ENCODE measurements at places on chromosomes 5 and 9.
A peak's percentile ranks its signal among the peaks of the same experiment; 100 is the strongest.

DNA sequence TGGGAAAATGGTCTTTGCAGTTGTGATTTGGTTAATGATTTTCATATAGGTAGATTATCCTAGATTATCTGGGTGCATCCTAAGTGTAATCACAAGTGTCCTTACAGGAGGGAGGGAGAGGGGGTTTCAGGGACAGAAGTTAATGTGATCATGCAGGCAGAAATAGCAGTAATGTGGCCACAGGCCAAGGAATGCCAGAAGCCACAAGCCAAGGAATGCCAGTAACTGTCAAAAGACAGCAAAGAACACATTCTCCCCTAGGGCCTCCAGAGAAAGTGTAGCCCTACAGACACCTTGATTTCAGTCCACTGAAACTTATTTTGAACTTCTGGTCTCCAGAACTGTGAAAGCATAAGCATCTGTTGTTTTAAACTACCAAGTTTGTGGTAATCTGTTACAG lies 2074.5 kb downstream of the MAT2B start:
- DNase-seq: no peak

DNA sequence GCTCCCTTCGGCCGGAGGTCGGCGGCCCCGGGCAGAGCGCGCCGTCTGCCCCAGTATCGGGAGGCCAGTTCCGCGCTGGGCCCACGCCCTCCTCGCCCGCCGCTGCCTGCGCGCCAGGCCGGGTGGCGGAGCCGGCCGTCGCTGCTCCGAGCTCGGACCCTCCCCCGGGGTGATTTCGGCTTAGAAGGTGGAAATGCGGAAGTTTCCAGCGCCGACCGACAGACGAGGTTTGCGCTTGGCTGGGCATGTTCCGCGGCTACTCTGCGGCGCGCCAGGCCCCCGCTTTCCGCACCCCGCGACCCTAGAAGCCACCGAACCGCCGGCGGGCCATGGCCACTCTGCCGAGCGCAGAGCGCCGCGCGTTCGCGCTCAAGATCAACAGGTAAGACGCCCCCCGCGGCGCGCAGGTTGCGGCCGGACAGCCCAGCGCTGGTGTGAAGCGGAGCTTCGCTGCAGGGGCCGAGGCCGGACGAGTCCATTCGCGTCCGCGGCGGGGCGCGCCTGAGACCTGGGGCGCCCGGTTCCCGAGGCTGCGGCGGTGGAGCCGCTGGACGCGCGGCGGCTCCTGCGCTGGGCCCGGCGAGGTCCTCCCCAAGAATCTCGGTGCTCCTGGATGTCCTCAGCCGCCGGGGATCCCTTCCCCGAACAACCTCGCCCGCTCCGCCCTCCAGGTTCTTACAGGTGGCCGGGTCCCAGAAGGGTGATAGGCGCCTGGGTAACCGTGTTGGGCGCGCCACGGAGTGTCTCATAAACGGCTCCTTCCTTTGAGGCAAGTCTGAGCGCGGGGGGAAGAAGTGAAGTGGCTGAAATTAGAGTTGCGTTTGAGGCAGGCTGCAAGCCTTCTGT lies at the start of gene DOCK8:
Gene DOCK8 (plus strand): TSS at position 218 of the 846 bp plus-strand sequence. CDS start 112 bp downstream, at position 330.
- peak; percentile 90 for DNase-seq

DNA sequence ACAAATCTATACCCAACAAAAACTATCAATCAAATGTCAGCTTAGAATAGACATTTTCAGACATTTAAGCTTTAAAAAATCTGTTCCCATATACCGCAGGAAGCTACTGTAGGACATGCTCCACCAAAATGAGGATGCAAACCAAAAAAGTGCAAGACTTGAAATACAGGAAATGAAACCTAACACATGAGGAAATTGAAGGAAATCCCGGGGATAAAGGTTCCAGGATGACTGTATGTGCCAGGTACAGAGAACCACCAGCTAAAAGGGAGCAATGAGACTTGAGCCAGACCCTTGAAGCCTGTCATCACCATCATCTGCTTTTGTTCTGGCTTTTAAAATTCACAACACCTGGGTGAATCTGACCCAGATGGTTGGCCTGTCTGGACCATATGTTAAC lies 21.4 kb downstream of the DIAPH1 start:
- DNase-seq: no peak

DNA sequence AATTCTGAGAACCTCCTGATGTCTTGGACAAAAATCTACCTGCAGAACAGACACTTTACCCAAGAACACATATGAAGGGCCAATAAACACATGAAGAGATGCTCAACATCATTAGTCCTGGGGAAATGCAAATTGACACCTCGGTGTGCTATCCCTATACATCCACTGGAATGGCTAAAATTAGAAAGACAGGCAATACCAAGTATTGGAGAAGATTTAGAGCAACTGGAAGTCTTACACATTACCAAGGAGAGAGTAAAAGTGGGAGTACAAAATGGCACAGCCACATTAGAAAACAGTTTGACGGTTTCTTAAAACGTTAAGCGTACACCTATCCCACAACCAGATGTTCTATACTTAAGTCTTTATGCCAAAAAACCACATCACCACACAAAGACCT lies 3.3 kb upstream of the TDRD7 start:
- DNase-seq: no peak

- DNase-seq: no peak
Observed at GRCh38 chr5:10445352-10445751, 3.7 kb downstream of the ROPN1L start.

DNA sequence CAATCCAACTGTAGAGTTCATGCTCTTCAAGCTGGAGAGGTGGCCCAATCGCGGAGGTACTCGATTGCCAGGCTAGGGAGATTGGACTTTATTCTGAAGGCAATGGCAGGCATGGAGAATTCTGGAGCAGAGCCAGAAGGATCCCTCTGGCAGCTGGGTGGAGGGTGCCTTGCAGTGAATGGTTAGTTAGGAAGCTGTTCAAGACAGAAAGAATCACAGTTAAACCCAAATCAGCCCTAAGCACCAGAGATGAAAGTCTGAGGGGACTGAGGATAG lies 182.4 kb downstream of the RGS3 start:
- DNase-seq: no peak

- DNase-seq: peak; percentile 63
Observed at GRCh38 chr5:67334373-67334772, 137.8 kb upstream of the CD180 start.

DNA sequence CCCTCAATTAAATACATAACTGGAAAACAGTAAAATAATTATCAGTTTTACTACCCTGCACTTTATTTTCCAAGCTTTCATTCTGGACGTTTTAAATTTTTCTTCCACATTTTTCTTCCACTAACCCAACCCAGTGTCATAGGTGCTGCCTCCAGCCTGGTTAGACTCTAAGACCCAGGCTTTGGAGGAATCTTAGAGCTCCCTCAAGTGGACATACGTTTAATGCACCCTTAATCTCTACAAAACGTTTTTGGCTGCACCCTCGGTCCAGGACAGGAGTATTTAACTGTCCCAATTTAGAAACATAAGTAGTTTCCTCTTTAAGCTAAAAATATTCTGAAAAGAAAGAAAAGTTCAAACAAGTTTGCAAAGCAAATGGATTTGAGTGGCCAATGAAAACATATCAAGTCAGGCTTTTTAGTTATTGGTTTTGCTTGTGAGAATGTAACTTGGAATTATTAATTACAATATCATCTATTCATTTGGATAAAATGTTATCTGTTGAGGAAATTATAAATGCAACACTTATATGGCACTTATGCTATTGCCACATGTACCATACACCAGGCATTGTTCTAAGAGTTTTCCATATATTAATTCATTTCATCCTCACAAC lies 38.9 kb downstream of the CDH6 start:
- peak; percentile 31 for DNase-seq

DNA sequence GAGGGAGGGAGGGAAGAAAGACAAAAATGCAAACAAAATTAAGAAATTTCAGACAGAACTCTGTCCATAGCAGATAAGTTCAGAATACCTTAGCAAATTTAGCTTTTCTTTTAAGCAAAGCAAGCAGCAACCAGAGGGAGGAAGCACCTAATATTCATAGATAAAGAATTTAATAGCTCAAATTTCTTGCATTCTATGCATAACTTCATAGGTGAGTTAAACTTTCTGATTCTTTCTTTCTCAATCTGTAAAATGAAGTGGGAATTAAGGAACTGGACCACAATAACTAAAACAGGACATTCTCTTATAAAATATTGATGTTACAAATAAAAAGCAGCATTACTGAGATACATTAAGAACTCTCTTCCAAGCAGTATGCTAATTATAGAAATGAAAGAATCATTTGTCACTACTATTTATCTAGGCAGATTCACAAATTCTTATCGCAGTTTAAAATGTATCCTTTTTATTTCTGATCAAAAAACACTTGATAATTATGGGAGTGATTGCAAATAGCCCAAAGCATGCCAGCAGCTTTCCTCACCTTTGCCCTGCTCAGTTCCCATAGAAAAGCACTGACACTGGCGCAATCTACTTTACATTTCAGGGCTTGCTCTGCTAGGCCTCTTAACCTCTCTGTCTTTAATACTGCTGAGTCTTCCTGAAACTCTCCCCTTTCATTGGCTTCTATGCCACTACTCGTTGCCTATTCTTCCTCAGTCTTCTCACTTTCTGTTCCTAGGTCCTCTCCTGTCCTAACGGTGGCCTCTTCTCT lies 341.8 kb downstream of the PIK3R1 start:
- DNase-seq: no peak

- DNase-seq: no peak
Observed at GRCh38 chr9:121557581-121558447, 58.2 kb upstream of the GGTA1 start.

GRCh38 chr9:136695955-136696354 lies 8.7 kb upstream of the AGPAT2 start:
- DNase-seq: no peak

DNA sequence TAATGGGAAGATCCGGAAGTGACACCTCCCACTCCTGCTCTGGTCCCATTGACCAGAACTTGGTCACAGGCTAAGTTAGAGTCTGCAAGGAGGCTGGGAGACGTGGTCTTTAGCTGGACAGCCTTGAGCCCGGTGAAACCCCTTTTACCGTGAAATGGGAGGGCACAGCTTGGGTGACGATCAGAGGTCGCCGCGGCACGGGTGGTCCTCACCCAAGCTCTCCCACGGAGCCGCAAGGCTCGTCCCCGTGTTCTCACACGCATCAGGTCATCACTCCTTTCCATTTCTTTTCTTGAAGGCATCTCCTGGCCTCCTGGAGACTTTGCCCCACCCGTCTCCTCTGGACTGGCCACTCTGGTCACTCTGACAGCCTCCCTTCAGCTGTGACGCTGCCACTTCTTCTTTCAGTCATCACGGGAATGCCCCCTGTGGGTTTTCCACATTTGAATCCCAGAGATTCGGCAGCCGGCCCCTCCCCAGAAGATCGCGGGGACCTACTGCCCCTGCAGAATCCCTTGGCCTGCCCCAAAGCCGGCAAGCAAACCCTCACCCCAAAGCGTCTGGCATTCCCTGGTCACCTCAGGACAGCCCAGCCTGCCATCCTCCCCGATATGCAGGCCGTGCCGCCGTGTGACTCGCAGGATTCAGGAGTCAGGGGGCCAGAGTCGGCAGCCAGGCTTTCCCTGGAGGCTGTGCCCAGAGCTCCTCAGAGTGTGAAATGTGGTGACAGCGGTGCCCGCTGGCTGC lies 18.9 kb upstream of the EGFL7 start:
- no peak for DNase-seq

DNA sequence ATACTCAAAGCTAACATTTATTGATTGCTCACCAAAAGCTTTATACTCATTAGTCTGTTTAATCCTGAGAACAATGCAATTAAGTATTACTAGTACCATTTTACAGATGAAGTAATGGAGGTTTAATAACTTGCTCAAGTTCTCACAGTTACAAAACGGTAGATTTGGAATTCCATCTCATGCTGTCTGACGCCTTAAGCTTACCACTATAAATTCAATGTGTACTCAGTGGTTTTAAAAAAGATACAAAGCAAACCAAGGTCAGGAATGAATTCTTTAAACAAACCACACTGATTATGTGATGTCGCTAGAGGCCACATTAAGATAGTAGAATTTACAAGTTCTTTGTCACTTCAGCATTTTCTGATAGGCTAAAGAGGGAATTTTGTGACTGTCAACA lies 1.2 kb upstream of the C5orf63 start:
- no peak for DNase-seq

GRCh38 chr5:114789773-114790402 lies 379.8 kb downstream of the TRIM36 start:
- DNase-seq: peak; percentile 22

DNA sequence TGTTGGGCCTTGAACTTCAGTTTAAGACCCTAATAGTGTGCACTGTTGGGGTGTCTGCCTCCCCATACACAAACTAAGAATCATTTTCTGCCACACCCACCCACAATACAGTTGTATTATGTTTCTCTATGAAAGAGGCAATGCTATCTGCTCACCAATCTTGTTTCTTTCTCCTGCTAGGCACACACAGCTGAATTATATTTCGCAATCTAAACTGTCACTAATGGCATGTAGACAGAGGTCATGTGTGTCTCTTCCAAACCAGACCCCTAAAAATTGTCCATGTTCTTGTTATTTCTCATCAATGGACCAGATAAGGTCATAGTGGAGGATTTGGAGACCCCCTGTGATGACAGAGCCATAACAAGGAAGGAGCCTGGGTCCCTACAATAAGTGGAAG lies 57.3 kb downstream of the RIGI start:
- peak; percentile 30 for DNase-seq

DNA sequence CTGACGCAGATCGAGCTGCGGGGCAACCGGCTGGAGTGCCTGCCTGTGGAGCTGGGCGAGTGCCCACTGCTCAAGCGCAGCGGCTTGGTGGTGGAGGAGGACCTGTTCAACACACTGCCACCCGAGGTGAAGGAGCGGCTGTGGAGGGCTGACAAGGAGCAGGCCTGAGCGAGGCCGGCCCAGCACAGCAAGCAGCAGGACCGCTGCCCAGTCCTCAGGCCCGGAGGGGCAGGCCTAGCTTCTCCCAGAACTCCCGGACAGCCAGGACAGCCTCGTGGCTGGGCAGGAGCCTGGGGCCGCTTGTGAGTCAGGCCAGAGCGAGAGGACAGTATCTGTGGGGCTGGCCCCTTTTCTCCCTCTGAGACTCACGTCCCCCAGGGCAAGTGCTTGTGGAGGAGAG lies 4.6 kb upstream of the PHYHD1 start:
- no peak for DNase-seq

DNA sequence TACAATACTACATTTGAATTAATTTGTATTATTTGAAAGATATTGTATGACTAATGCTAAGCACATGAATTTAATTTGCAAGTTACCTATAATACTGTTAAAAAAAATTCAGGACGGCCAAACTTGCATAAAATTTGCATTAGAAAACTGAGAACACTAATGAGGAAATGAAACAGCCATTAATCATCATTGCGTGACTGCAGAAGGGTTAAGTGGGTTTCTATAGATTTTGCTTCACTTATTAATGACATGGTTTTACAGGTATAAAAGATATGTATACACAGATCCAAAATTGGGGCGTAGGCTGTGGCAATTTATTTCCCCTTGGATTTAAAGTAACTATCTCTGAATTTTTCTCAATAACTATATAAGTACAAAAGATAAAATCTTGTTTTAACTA lies 882.6 kb downstream of the PTPRD start:
- no peak for DNase-seq

- peak; percentile 62 for DNase-seq
Observed at GRCh38 chr9:122941582-122942234, 888 bp downstream of the RABGAP1 start.

GRCh38 chr9:134337469-134337868 lies 11.2 kb downstream of the RXRA start:
- DNase-seq: peak; percentile 43

Measured in erythroblast (primary cell).